NCI-H774 (cell line): ENCODE measurements at places on chromosomes 5 and 9.

- DNase-seq, result no peak
Observed at GRCh38 chr5:141951332-141951781, 6.6 kb downstream of the PCDH12 start.

DNA sequence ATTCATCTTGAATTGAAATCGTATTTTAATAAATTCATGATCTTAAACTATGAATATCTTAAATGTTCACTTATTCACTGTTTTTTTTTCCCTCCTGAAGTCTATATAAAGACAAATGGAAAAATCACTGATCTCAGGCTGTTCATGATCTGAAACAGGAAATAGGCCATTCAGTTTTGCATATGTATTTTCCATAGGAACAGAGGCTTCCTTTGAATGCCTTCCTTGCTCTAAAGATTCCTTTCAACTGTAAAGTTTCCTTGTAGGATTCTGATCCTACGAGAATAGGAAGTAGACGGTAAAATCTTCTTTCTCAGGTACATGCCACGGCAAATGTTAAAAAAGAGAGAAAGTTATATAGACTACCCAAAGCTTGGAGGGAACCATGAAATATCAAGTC lies 194.4 kb upstream of the PPP1R2B start:
- DNase-seq, result no peak

DNA sequence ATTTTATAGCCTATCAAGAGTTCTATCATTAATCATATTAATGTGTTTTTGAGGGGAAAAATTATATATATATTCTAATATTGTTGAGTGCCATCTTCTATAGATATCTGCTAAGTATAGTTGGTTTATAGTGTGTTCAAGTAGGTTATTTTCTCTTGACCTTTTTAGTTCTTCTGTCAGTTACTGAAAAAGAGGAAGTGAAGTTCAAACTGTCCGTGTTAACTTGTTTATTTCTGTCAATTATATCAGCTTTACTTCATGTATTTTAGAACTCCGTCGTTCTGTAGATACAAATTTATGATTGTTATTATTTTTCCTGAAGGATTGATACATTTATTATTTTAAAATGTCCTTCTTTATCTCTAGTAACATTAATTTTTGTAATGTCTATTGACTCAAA lies 1209.1 kb downstream of the CDH12 start:
- DNase-seq, result no peak

GRCh38 chr9:137134191-137134590 lies 4.8 kb upstream of the GRIN1 start:
- DNase-seq, result no peak

GRCh38 chr5:72307573-72307967 lies 12.5 kb downstream of the MRPS27 start:
- DNase-seq, result no peak

DNA sequence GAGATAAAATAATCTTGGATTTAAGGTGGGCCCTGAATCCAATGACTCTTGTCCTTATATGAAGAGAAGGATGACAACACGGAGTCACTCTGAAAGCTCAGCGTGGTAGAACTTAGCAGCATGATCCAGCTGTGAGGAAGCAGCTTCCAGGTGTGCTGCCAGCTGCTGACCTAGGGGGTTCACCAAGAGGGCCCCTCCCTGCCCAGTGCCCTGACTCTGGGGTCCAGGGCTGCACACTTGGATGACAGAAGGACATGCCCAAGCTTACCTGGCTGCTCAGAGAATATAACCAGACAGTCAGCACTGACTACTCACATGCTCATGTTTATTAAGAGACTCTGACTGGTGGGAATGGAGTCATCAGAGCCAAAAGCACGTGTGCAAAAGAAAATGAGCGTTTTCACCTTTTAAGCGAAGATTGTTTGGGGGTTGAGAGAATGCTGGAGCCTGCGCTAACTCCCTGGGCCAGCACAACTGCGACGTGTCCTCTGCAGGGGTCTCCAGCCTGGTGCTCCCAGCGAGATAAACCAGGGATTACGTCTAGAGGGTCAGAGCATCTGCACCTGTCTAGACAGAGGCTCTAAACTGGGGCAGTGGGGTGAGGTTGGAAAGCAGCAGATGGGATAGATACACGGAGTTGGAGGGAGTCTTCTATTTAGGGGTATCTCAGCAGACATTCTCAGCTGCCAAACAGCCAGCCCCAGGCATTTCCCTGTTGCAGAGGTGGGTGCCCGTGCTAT lies 41.3 kb downstream of the ROPN1L start:
- DNase-seq, result no peak

GRCh38 chr9:20396509-20396908 lies 225.8 kb downstream of the MLLT3 start:
- DNase-seq, result no peak

DNA sequence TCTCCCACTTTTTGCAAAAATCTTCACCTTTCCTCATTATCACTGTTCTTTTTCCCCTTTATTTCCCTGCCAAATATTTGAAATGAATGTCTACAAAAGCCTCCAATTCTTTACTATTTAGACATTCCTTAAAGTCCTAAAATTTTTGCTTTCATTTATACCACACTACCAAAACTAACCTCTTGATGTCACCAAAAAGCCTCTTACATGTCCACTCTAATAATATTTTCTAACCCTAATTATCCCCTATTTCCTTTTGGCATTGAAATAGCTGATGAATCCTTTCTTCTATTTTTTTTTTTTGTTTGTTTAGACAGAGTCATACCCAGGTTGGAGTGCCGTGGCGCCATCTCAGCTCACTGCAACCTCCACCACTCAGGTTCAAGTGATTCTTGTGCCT lies 32.3 kb upstream of the NRG2 start:
- no peak for DNase-seq

DNA sequence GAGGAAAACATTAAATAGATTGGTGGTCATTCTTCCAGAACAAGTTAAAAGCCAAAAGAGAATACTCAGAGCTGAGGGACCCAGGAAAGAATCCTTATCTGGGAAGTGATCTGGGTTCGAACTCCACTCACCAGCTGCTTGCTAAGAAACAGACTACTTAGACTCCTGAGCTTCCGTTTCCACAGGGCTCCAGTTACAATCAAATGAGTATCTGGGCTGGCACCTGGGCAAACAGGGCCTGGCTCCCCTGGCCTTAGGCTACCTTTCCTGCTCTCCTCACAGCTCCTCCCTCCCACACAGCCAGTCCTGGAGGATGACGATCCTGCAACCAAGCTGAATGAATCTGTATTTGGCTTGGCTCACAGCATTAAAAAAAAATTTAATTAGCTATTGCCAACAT lies 2.5 kb downstream of the MAPK9 start:
- DNase-seq, result peak; percentile 44

DNA sequence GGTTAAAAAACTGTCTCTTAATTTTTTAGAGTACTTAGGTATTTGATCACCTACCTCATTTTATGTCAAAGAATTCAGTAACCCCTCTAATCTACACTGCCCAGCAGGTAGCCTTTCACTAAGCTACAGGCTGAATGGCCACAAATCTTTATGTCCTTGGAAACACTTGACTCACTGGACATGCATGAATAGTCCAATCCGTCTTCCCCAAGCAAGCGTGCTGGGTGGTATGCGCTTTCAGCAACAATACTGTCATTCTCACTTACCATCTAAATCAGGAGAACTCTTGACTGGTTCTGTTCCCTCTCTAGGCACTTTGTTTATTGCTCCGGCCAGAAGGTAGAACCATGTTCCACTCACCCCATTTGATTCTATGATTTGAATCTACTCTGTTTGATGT lies 73.1 kb downstream of the TRPM3 start:
- DNase-seq, result no peak

GRCh38 chr5:59716029-59716428 lies 177.5 kb downstream of the PDE4D start:
- DNase-seq, result no peak

DNA sequence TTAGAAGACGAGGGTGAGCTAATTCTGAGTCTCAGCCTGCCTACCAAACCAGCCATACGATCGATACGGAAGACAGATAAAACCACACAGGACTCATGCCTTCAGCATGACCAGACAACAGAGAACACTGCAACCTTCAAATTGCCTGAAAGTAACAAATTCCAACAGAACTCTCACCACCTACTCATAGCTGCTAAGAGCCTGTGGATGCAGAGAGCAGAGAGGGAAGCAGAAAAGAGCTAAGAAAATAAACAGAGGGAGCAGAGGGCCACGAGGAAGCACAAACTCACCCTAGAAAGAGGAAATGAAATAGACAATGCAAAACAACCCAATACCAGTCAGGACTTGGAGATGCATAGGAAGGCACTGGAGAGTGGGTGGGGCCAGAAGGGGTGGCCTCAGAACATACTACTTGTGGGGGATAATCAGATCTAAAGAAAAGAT lies 86.7 kb upstream of the TAS2R1 start:
- DNase-seq, result no peak

DNA sequence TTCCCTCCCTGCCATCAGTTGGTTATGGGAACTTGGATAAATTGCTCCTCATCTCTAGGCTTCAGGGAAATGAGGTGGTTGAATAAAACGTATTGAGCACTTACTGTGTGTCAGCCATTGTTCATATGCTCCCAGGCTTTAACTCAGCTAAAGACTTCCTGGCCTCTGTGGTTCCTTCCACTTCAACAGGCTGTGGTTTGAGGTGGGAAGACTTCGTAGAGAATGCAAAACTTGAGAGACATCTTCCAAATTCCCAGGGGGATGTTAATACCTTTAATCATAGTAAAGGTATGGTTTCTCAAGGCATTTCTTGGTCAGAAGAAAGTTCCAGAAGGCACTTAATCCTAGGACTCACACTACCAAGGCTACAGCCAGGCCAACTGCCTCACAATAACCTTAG lies 1.5 kb upstream of the GPX3 start:
- DNase-seq, result no peak

DNA sequence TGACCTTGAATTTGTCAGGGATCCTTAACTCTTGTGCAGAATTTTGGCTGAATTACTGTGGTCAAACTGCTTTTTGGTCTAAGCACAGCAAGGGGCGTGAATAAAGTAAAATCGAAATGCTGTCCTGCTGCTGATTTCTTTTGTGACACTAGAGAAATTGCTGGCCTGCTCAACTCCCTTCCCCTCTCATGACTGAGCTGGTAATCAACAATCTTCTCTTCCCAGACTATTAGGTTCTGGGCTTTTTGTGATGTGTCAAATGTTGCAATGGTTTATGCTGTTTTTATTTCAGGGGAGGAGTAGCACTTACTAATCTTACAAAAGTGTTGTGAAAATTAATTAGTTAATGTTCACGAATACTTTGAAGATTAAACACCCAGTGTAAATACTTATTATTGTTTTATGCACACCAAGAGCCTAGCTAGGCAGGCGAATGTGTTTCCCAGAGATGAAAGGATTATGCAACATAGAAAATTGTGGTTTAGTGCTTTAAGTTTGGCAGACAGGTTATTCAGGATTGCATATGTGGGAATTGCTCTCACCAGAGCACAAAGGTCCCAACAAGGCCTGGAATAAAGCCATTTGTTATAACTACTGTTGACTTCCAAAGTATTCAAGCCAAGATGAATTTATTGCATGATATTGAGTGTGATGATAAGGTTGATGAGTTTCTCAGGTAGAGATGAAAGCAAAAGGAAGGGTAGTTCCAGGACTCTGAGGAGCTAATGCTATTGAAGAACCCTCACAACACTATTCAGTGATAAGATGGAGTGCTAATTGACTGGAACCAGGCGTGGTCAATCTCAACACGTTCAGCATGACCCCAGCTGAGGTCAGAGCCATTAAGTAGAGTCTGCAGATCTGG lies 280.7 kb upstream of the ZNF608 start:
- DNase-seq, result no peak

GRCh38 chr9:18980189-18980588 lies 52.8 kb downstream of the SAXO1 start:
- no peak for DNase-seq

GRCh38 chr9:3756071-3756470 lies 230.3 kb upstream of the RFX3 start:
- no peak for DNase-seq
